ENCODE measurements at places on chromosomes 1 and 21.

- DNase-seq: no peak
These were observed 180.1 kb downstream of the CAMTA1 start for GRCh38 chr1:6965083-6965934.

GRCh38 chr21:32423320-32424190 lies 11.0 kb downstream of the EVA1C start:
- no peak for DNase-seq

GRCh38 chr1:47190509-47190855 lies 646 bp upstream of the PDZK1IP1 start:
- no peak for DNase-seq

GRCh38 chr1:61332196-61332753 lies 249.9 kb downstream of the NFIA start:
- no peak for DNase-seq

DNA sequence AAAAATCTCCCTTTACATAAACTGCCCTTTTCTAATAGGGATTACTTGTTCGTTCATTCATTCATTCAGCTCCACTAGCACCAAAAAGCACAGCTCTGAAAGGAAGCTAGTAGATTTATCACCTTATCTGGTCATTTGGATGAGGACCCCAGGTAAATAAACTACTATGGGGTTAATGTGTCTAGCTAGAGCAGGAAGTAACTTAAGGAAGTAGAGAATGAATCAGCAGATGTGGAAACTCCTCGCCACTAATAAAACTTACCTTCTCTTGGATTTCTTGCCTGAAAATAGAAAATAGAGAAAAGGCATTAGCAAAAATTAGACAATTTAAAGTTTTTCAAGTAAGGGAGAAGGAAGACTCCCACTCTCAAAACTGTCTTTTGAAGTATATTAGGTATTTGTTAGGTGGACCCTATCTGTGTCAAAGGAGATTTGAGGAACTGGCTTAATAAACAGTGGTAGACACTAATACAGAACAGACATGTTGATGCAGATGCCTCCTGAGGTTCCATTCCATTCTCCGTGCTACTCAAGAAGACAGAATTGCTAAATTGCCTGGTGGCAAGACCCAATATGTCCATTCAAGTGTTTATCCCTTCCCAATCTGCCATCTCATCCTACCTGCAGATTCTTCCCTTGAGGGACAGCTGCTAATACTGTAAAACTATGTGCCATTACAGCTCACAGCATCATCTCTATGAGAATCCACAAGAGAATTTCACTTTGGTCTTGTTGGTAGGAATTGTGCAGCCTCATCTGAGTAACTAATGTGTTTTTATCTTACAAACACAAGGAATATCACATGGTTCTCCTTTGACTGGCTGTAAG lies 14.9 kb downstream of the SELL start:
- no peak for DNase-seq

GRCh38 chr1:30133414-30134055 lies 589.9 kb downstream of the MATN1 start:
- DNase-seq: no peak

GRCh38 chr1:112322018-112322417 lies 74.0 kb upstream of the CTTNBP2NL start:
- no peak for DNase-seq

Data from hematopoietic multipotent progenitor cell (in vitro differentiated cells).